ENCODE measurements at places on chromosomes 2 and 18.

- no peak for DNase-seq
Observed at GRCh38 chr18:33817096-33817495, 239.1 kb downstream of the ASXL3 start.

GRCh38 chr18:76937597-76937996 is 115.2 kb downstream of the ZNF236 start:
- no peak for DNase-seq

- DNase-seq, result no peak
Observed at GRCh38 chr2:166451468-166451867, 42.6 kb downstream of the SCN7A start.

DNA sequence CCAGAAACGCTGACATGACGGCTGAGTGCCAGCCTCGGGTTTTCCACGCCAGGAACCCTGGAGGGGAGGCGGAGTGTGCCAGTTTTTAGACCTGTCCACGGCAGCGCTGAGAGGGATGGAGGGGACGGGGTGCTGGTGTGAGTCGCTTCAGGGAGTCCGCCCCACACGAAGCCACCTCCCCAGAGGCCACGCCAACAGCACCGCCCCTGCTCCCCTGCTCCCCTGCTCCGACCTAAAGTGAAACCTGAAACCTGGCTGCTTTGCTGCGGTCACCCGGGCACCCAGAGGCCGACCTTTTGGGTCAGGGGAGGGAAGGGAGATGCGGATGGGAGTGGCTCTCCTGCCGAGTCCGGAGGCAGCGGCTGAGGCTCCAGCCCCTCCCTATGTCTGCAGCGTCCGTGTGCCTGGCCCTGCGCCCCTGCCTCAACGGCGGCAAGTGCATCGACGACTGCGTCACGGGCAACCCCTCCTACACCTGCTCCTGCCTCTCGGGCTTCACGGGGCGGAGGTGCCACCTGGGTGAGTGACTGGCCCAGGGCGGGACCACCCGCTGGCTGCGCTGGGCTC is 38.1 kb downstream of the SNED1 start:
- peak; percentile 78 for DNase-seq

GRCh38 chr18:4260107-4260506 is 195.0 kb downstream of the DLGAP1 start:
- no peak for DNase-seq

DNA sequence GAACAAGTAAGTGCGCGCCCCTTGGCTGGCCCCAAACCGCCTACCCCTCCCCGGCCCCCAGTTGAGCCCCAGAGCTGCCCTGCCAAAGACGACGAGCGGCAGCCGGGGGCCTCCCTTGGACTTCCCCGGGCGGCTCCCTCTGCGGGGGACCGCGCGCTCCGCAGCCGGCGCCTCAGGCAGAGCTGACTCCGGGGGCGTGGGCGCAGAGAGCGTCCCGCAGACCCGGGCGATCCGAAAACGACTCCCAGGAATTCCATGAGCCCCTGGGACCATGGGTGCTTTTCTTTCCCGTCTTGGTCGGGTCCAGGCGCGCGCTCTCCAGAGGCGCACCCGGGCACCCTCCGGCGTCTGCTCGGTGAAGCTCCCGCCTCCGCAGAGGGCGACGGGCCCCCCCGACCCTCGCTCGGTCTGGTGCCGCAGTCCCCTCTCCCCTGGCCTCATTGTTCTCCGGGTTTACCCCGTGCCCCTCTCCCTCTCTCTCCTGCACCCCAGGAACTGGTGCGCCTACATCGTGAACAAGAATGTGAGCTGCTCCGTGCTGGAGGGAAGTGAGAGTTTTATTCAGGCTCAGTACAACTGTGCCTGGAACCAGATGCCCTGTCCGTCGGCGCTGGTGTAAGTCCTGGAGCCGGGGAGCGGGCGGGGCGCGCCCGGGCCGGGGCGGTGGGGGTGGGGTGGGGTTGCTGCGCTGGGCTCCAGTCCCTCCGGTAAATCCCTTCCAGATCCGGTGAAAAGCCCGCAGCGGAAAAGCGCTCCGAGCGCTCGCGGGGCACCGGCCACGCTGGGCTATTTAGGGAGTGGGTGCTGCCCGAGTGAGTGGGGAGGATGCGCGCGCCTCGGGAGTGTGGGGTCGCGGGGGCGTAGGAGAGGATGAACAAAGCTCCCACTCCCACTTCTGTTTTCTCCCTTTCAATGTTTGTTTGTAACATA is 776 bp downstream of the EMILIN2 start:
- peak; percentile 79 for DNase-seq

DNA sequence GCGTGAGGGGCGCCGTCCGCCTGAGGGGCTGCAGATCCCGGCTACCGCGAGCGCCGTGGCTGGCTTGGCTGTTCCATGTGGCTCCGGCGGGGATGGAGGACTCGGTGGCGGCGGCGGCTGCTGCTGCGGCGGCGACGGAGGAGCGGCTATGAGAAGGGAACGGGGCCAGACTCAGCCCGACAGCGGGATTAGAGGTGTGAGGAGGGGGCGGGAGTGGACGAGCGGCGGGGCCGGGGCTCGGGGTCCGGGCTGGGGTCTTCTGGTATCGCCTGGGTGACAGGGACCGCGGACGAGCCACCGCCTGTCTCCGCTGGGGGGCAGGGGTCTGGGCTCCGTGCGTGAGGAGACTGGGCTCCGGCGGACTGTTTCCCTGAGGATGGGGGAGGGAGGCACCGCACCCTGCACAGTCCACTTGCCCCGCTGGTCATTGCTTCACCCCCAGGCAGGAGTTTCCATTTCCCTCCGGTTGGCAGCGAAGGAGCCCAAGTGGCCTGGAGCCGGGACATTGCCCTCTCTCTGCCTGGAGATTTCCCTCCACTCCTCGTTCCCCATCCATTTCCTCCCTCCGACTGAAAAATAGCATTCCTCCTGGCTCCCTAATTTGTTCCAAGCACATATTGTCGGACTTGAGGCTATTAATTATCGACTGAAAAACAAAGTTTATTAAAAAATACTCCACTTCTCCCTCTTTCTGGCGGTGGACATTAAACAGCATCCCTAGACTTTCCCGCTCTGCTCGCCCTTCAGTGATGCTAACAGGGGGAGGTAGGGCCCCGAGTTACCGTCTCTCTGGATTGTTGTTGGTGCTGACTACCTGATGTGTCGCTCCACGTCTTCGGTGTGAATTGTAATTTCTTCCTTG is 577 bp downstream of the EHBP1 start:
- peak; percentile 87 for DNase-seq

DNA sequence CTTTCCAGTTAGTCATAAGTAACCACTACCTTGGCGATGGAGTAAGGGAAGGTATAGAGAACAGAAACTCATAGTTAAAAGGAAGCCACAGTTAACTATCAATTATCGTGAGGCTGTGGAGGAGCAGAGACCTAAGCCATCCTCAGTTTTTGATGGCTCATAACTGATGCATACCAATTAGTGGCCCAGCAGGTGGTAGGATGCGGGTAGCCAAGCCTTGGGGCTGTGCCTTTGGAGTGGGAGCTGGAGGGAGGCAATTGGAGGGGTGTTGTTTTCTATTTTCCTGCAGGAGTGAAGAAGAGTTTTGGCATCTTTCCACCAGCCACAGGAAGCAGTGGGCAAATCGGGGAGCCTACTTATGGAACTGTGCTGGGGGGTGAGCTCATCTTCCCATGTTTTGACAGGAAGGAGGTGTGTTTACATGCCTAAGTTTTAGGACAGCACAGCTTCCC is 194.8 kb downstream of the TPGS2 start:
- DNase-seq, result no peak

DNA sequence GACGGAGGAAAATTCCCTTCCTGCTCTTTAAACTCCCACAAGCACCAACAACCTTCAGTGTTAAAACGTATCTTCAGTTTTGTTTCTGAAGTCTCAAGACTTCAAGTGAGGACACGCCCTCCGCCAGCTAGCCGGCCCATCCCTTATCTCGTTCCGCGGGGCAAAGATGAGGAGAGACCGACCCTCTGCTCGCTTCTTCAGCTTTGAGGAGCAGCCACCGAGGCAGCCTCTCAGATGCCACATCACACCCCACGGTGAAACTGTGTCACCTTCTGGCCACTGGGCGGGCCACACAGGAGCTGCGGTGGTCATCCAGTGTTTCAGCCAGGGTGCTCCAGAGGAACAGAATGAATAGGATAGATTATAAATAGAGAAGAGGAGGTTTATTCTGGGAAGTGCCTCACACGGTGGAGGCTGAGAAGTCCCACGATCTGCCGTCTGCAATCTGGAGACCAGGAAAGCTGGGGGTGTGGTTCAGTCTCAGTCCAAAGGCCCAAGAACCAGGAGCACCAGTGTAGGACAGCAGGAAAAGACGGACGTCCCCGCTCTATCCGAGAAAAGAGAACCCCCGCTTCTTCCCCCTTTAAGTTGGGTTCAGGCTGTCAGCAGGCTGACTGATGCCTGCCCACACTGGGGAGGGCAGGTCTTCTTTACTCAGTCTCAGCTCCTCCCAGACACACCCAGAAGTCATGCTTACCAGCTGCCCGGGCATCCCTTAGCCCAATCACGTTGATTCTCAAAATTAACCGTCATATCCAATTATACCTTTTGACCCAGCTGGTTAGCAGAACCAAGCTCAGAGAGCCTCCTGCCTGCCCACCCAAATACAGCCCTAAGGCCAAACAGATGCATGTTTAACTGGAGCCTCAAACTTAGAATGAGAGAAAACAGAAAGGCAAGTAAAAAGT is 399.7 kb upstream of the ID2 start:
- no peak for DNase-seq

DNA sequence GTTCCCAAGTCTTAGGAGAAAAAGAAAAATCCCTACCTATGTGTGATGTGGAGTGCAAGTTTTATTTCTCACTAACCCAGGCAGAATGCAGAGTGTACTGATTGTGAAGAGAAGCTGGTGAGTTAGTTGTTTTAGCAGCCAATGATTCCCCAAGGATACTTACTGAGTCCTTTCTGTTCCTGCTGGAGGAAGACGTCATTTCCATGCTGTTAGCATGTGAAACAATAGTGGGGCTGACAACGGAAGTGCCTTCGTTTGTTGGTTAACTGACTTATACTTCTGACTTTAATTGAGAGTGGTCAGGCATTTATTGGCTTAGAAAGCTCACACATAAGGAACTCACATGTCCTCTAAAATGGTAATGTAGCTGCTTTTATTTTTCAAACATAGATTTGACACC is 180.6 kb downstream of the MC4R start:
- DNase-seq, result no peak

GRCh38 chr2:222176890-222177289 is 121.9 kb downstream of the PAX3 start:
- peak; percentile 57 for DNase-seq

DNA sequence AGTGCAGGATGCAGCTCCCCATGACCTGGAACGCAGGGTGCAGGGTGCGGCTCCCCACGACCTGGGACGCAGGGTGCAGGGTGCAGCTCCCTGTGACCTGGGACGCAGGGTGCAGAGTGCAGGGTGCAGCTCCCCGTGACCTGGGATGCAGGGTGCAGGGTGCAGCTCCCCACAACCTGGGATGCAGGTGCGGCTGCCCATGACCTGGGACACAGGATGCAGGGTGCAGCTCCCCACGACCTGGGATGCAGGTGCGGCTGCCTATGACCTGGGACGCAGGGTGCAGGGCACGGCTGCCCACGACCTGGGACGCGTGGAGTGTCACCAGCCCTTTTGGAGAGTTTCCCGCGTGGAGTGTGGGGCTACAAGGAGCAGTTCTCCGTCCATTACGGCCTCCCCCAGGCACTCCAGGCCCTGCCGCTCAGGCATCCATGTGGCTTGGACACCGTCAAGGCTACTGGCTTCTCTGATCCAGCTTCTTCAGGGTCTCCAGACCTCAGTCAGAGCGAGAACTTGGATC is 38.7 kb downstream of the PXDN start:
- peak; percentile 31 for DNase-seq

- no peak for DNase-seq
Observed at GRCh38 chr2:36450466-36451196, 95.1 kb downstream of the CRIM1 start.

DNA sequence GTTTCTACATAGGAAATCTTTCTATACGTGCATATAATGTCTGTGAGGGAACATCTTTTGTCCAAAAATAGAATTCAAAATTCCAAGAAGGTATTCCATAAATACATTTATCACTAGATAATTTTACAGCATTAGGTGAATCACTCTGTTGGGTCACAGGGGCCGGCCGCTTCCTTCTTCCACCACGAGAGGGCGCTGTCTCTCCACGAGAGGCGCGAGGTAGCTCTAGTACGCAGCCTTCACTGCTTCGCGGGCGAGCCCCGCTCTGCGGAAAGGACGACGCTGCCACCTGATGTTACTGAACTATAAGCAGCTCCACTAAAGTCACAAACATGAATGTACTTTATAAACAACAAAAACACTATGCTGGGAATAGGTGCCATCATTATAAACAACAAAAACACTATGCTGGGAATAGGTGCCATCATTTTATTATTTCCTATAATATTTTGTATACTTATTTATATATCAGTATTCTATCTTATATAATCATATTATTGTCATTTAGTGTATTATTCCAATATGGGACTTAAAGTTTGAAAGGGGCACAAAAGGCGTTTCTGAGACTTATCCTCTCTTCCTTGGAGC is 69.4 kb upstream of the REV1 start:
- peak; percentile 87 for DNase-seq

GRCh38 chr2:51224790-51225189 is 192.9 kb upstream of the NRXN1 start:
- DNase-seq, result no peak

- DNase-seq, result no peak
Observed at GRCh38 chr2:30315391-30316063, 84.2 kb downstream of the LBH start.

DNA sequence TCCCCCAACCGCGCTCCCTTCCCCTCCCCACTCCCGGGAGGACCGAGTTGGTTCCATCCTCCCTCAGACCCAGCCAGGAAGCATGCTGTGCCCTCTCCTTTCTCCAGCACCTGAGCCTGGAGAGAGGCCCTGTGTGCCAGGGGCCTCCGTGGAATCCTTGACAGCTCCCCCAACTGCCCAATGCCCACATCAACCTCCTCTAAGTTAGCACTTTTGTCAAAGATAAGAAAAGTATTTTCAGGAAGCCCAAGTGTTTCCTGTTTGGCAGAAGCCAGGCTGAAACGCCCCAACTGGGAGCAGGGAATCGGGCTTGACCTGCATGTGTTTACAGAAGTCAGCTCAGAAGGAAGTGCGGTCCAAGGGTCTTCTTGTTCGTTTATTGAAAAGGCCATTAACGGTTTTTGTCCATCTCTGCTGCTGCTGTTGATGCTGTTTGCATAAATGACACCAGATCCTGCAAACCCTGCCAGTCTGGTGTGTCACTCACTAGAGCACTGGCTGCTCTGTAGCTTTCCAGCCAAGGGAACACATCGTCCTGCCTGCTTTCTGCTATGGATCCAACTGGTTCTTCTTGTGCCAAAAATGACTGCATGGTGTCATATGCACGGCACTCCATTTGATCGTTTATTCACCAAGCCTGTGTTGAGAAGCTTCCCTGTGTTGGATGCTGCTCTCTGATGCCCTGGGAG is 35.4 kb upstream of the COL6A3 start:
- DNase-seq, result no peak

GRCh38 chr2:48284621-48285212 is 245.2 kb upstream of the STON1 start:
- no peak for DNase-seq

- DNase-seq, result no peak
Observed at GRCh38 chr2:206805887-206806607, 40.6 kb downstream of the FASTKD2 start.

GRCh38 chr2:58609326-58609725 is 368.2 kb upstream of the FANCL start:
- no peak for DNase-seq

Data from ecto neural progenitor cell (in vitro differentiated cells).